ENCODE measurements at places on chromosomes 2 and 18.

DNA sequence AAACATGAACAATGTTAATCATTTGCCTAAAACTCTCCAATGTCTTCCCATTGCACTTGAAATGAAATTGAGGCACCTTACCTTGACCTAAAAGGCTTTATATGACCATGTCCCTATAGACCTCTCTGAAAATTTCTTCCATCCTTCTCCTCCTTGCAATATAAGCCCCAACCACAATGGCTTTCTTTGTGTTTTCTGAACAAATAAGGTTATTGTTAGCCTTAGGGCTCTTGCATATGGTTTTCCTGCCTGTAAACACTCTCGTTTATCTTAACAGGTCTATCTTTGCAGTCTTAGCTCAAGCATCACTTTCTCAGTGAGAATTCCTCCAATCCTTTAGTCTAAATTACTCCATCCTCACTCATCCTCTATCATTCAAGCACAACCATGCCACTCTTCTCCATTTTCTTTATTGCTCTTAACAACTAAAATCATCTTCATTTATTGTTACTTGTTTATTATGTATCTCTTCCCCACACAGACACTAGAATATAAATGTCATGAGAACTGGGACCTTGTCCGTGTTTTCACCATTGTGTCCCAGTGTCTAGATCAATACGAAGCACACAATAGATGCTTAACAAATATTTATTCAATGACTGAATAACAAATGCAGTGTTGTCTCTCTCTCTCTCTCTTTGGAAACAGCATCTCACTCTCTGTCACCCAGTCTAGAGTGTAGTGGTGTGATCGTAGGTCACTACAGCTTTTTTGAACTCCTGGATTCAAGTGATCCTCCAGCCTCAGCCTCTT, 129.3 kb downstream of the RDH14 start:
- no peak for DNase-seq

- DNase-seq: no peak
These were observed 87.7 kb upstream of the LYPD1 start for GRCh38 chr2:132757676-132758075.

DNA sequence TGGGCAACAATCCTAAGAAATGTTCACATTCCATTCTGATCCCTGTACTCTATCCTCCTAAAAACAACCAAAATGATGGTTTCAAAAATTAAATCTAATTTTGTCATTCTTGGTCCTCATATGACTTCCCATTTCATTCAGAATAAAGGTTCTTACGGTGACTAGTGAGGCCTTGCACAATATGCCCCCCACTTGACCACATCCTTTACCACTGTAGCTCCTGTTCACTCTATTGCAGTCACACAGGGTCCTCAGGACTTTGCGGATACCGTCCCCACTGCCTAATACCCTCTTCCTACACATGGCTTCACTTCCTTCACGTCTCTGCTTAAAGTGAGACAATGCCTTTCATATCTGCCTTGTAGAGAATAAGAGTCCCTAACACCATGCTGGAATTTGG, 1058.7 kb upstream of the KLHL29 start:
- no peak for DNase-seq

DNA sequence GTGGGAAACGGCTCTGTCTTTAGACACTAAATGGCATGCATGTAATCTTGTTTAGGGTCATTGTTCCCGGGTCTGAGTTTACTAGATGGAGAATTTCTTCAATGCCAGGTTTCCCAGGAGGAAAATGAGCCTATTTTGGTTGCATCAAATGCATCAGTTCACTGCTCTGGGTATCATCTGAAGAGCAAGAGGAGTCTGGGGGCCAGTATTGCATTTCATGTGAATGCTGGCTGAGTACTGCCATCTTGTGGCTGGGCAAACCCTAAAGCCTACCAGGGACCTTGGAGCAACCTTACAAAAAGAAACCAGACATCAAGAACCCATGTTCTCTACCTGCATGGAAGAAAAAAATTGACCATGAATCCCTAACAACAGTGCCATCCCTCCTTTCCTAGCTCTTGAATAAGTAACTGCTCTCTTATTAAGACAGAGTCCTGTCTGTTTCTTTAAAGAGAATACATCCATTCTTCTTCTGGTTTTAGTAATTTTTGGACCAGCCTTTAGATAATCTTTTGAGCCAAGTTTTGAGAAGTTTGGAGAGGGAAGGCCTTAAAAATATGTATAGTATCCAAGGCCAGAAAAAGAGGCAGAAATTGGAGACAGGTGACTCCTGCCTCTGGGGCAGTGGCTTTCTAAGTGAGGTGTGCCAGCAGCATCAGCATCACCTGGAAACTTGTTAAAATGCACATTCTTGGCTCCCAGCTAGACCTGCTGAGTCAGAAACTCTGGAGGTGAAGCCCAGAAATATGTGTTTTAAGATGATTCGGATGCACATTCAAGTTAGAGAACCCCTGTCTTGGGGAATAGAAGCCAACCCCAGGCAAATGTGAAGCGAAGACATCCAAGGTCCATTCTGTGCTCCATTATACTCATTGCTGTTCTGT, 261.0 kb upstream of the CXCR4 start:
- peak; percentile 58 for DNase-seq

GRCh38 chr2:165060411-165060810, 105.1 kb upstream of the SLC38A11 start:
- no peak for DNase-seq

GRCh38 chr2:119941388-119941787, 71.5 kb upstream of the EPB41L5 start:
- no peak for DNase-seq

DNA sequence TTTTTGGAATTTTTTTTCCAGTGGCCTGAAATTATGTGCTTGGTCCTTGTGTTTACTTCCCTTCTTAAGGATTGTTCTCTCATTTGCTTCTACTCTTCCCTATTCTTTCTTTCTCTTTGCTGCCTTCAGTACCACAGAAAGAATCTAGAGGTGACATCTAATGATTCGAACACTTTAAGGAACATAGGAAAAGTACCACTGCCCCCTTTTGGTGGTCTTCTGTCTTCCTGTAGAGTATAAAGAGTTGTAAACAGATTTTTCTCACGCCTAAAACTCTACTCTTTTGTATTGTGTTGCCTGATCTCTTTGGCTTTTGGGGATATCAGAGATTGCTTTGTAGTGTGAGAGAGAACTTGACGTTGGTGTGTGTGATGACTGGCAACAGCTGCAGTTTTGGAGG, 7.0 kb upstream of the SCTR start:
- no peak for DNase-seq

DNA sequence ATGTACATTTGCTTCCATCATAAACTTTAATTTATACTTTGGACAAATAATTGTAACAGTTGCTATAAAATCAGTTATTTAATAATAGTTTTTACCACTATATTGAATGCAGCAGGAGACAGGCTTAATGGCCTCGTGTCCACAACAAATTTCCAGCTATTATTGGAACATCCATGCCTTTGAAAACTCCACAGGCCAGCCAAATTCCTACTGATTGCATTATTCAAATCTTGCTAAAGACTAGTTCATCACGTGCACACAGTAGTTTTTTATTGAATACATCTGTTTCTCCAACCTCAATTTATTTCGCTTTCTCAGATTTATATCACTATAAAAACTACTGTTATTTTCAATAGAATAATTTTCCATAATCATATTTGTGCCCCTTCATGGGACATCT, 18.4 kb upstream of the PTPRM start:
- no peak for DNase-seq

GRCh38 chr18:68840554-68841263, 42.8 kb downstream of the CCDC102B start:
- DNase-seq: no peak

DNA sequence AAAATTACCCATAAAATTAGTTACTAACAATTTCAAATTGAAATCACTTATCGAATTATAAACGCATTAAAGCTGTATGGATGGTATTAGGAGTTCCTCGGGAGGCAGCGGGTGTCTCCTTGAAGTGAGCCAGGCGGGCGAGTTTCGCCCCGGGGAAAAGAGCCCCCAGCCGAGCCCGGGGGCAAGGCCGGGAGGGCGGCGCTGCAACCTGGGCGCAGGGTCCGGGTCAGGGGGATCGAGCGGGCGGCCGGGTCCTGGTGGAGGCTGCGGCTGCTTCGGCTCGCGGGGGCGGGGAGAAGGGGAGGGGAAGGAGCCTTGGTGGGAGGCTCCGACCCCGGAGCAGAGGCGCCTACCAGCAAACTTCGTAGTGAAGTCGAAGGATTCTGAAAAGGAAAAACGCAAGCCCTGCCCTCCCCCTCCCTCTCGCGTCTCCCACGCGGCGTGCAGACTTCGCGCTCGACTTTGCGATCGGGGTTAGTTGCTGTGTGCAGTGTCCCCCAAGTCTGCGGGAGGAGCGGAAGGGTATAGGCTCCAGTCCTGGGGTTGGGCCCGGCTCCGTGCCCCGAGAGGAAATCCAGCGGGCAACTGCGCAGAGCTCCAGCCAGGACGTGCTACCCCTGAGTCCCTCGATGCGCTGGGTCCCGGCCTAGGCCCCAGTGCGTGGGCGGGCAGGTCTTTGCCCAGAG, 140.8 kb downstream of the MEIS1 start:
- peak; percentile 45 for DNase-seq

DNA sequence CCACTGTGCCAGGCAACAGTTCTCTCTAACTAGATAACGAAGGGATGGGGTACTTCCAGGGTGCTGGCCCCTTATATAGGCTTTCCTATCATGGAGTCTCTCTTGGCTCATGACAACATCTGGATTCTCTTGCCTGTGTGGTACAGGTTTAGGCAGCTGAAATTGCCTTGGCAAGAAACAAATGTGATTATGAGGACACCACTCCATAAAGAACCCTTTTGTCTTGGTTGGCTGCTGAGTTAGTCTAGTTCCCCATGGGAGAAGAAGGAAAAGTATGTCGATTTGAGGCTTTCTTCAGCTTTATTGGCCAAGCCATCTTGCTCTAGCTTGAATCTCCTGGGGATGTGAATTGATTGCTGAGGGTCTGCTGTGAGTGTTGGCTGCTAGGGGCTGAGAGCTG, 76.3 kb upstream of the ZCCHC2 start:
- no peak for DNase-seq

DNA sequence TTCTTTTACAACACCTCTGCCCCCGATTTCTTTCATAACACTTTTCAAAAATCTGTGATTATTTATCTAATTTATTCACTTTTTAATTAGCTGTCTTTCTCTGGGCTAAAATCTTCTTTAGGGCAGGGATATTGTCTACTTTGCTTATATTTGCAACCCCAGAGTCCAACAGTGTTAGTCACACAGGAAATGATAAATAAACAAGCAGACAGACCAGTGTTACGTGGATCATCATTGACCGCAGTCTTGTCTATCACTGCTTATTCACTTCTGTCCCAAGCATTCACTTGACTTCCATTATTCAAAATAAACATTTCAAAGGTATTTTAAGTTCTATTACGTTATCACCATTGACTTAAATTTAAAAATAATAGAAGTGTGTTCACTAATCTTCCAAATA, 237.6 kb upstream of the UBE2E3 start:
- DNase-seq: no peak

DNA sequence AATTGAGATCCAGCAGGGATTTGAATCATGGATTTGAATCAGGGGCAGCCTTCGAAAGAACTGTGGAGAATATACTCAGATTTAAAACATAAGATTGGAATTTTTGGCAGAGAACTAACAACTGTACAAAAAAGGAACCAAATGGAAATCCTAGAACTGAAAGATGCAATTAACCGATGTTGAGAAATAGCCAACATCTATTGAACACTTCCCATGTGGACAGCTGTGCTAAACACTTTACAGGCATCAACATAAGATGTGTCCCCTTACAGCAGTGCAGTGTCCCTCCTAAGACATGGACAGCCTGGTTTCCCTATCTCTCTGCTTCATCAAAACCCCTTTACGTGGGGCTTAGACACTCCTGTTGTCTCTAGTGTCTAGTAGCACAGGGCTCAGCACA, 3.7 kb upstream of the IL1RN start:
- DNase-seq: no peak

DNA sequence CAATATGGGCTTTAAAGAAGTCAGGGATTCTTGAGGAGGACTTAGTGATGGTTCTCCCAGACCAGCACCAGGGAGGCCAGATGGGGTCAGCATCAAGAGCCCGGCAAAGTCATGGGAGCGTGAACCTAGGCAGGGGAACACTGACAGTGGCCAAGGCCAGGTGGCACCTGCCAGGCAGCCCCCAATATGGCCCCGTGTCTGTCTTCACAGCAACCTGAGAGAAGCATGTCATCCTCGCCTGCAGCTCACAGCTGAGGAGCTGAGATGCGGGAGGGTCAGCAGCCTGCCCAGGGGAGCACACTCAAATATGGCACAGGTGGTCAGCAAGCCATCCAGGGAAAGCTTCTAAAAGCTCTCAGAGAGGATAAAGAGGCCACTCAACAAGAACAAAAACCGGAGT, 105.7 kb upstream of the GPC1 start:
- no peak for DNase-seq

DNA sequence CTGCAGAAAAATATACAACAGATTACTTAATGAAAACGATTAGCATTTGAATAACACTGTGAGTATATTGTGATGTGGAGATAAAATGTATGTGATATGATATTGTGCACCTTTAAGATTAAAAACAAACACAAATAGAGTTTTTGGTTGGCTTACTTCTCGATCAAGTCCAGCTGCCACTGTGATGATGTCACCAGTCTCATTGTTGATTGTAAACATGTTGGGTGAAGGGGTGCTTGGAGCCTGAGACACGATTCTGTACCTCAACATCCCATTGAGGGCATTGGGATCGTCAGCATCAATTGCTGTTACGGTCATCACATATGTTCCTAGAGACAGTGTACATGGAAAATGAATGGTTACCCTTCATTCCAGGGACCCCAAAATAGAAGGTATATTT, 174.1 kb downstream of the CDH2 start:
- no peak for DNase-seq
